Activated CD4-positive, alpha-beta memory T cell treated with anti-CD3 and anti-CD28 coated beads, Interleukin-2, amount 10 ng/mL, durations not matched to agents 7 days and 5 days (primary cell): ENCODE measurements at places on chromosomes 12 and 14. TPM values are rescaled to one million over a fixed set of nuclear protein-coding genes. Genes with fewer than 3 reads are reported as not detected.

DNA sequence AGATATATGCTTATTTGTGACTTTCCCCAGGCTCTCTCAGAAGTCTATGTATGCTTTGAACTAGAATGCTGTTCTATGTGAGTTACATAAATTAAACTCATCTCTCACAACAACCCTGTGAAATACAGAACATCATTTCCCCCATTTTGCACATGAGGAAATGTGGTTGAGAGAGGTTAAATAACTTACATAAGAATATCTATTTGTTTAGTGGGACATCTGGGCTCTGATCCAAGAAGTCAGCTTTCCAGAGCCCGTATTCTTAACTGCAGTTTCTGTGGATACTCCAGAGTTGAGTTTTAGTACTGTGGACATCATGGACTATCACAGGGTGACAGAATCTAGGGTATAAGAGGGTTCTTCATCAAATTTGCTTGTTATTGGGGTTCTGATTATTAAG is 242.5 kb upstream of the ARHGAP5 start:
- H3K4me1 ChIP-seq, result no peaks in the 10 kb centered on the region
- H3K27me3 ChIP-seq, result no peaks in the 10 kb centered on the region
- no peak for DNase-seq
- H3K36me3 ChIP-seq, result no peaks in the 10 kb centered on the region
- H3K4me3 ChIP-seq, result no peak overlapping the region

GRCh38 chr12:47272412-47273190 is 192.8 kb upstream of the AMIGO2 start:
- no peak overlapping the region for H3K4me3 ChIP-seq
- no peak for DNase-seq
- peaks cover 2% of the 10 kb centered on the region for H3K36me3 ChIP-seq
- H3K27ac ChIP-seq, result no peak overlapping the region
- H3K4me1 ChIP-seq, result peaks cover 69% of the 10 kb centered on the region

DNA sequence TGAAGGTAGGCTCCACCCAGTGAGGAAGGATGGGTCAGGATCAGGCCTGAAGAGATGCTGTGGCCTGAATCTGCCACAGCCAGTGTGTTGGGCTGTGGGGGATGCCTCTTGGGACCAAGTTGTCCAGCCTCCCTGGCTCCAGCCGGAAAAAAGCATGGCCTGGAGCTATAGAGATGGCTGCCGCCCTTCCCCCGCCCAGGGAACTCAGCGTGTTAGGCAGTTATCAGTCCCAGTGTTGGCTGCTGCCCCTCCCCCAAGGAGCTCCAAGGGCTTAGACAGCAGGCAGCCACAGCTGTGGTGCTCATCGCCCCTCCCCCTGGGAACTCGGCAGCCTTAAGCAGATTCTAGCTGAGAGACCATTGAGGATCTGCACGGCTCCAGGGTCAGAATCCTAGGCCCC is 158.0 kb downstream of the CAPZA3 start:
- H3K27me3 ChIP-seq, result peaks cover 1% of the 10 kb centered on the region
- H3K4me1 ChIP-seq, result no peaks in the 10 kb centered on the region
- no peak for DNase-seq

DNA sequence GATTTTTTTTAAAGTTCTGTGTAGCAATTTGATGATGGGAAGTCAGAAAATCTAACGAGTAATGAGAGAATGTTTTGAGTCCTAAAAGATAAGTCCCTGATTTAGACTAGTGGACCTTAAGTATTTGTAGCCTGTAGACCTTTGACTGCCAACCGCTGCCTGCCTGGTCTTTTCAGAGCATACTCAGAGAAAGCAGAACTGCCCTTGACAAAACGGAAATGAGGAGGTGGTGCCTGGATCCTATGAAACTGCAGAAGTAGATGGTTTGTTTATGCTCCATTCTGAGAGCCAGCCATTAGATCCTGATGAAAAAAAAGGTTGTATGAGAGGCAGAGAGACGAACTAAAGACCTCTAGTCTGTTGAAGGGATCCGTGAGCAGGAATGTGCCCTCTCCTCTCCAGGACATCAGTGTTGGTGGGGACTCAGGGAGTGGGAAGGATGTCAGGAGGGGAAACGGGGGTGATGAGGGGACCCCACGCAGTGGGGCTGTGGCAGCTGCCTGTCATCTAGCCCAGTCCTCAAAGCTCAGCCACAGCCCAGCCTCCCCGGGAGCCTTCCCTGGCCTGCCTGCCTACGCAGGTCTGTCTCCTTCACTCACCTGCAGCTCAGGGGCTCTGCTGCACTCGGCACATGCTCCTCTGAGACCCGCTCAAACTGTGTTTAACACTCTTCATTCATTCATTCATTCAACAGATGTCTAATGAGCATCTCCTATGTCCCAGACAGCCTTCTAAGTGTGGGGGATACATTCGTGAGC is 447.5 kb downstream of the AACS start:
- no peaks in the 10 kb centered on the region for H3K27me3 ChIP-seq
- no peak for DNase-seq
- H3K27ac ChIP-seq, result no peak overlapping the region
- no peak overlapping the region for H3K4me3 ChIP-seq
- no peaks in the 10 kb centered on the region for H3K4me1 ChIP-seq
- H3K36me3 ChIP-seq, result no peaks in the 10 kb centered on the region

IFNG-AS1 gene
- total RNA-seq, result 0.40 TPM

BCAT1 gene
- 22.8 TPM for total RNA-seq

GZMB gene
- total RNA-seq, result 685 TPM

BIN2 gene
- 206 TPM for total RNA-seq

DNA sequence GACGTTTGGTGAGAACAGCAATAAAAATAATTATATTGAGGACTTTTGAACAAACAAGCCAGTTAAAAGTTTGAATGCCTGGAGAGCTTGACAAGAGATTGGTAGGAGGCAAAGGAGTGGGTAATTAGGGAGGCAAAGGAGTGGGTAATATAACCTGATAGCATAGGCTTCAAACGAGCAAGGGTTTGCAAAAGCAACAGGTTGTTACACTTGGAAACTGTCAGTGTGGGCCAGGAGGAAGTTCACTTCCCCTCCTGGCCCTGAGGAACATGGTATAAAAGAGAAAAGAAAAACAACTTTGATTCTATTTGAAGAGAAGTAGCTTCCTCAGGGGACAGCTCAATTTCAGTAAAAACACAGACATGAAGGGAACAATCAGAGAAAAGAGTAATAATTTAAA is 121.7 kb downstream of the CCER1 start:
- no peaks in the 10 kb centered on the region for H3K27me3 ChIP-seq
- no peak overlapping the region for H3K4me3 ChIP-seq
- DNase-seq, result no peak
- H3K27ac ChIP-seq, result no peak overlapping the region
- no peaks in the 10 kb centered on the region for H3K4me1 ChIP-seq
- H3K36me3 ChIP-seq, result no peaks in the 10 kb centered on the region

- DNase-seq, result peak; percentile 78
- peaks cover 98% of the 10 kb centered on the region for H3K4me1 ChIP-seq
- H3K4me3 ChIP-seq, result peak overlapping the region; percentile 91
- peak overlapping the region; percentile 99 for H3K27ac ChIP-seq
- H3K36me3 ChIP-seq, result peaks cover 64% of the 10 kb centered on the region
Measured at GRCh38 chr14:93954900-93955849, 21.2 kb downstream of the ASB2 start.

- H3K27me3 ChIP-seq, result peaks cover 6% of the 10 kb centered on the region
- H3K4me1 ChIP-seq, result no peaks in the 10 kb centered on the region
- no peak for DNase-seq
- no peak overlapping the region for H3K27ac ChIP-seq
Measured at GRCh38 chr14:91554535-91555332, 44.6 kb upstream of the PPP4R3A start.

DNA sequence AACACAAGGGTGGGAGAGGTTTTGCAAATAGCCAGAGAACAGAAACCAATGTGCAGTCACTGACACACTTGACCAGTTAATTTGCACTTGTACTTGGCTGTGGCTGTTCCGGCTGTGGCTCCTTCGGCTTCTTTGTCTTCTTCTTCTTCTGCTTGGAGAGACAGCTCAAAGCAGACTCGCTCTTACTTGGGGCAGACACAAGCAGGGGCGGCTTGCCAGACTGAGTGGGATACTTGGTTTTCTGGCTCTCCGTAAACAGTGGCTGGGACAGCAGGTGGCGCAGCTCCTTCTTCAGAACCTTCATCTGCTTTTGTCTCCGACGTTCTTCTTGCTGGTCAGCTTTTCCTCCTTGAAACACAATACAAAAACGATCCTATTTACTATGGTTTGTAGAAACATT is 25.0 kb downstream of the OTUB2 start:
- H3K4me3 ChIP-seq, result no peak overlapping the region
- H3K27me3 ChIP-seq, result no peaks in the 10 kb centered on the region
- peaks cover 39% of the 10 kb centered on the region for H3K4me1 ChIP-seq

GRCh38 chr14:89936654-89937185 is 17.8 kb downstream of the EFCAB11 start:
- no peak overlapping the region for H3K4me3 ChIP-seq
- no peak for DNase-seq
- H3K4me1 ChIP-seq, result no peaks in the 10 kb centered on the region
- no peak overlapping the region for H3K27ac ChIP-seq
- H3K36me3 ChIP-seq, result no peaks in the 10 kb centered on the region

DNA sequence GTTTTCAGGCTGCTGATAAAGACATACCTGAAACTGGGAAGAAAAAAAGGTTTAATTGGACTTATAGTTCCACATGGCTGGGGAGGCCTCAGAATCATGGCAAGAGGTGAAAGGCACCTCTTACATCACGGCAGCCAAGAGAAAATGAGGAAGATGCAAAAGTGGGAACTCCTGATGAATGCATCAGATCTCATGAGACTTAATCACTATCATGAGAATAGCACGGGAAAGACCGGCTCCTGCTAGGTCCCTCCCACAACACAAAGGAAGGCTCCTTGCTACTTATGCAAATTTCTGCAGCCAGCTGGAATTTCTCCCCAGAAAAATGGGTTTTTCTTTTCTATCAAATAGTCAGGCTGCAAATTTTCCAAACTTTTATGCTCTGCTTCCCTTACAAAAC is 174.1 kb upstream of the RMST start:
- no peak for DNase-seq
- no peak overlapping the region for H3K4me3 ChIP-seq
- H3K4me1 ChIP-seq, result no peaks in the 10 kb centered on the region

DNA sequence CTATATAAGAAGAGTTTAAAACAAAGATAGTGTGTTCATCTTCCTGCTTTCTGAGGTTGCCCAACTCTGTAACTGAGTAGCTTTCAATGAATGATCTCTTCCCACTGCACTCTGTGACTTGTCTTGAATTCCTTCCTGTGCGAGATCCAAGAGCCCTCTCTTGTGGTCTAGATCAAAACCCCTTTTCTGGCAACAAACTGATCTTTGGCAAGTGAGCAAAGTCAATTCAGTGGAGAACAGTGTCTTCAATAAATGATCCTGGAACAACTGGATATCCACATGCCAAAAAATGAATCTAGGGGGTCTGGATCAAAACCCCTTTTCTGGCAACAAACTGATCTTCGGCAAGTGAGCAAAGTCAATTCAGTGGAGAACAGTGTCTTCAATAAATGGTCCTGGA is 8.5 kb downstream of the CFAP54 start:
- DNase-seq, result no peak
- peaks cover 20% of the 10 kb centered on the region for H3K36me3 ChIP-seq
- H3K4me3 ChIP-seq, result no peak overlapping the region

- no peak overlapping the region for H3K4me3 ChIP-seq
- no peaks in the 10 kb centered on the region for H3K36me3 ChIP-seq
- no peaks in the 10 kb centered on the region for H3K4me1 ChIP-seq
- peaks cover 3% of the 10 kb centered on the region for H3K27me3 ChIP-seq
- no peak for DNase-seq
Measured at GRCh38 chr12:102376181-102376747, 104.1 kb downstream of the IGF1 start.

SBNO1 gene
- 40.2 TPM for total RNA-seq

DNA sequence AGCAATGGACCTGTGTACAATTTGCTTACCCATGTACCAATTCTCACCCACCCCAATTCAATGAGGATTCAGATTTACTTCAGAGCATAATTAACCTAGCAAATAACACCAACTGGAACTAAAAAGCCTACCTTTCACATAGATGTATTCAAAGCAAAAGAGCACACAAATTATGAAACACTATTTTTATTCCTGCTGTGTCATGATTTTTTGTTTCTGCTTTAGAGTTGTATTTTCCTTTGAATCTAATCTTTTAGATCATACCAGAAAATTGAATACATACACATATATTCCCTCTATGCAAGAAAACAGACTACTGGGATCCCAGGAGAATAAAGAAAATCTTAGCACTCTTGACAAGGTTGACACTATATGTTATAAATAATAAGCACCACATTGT is 5.9 kb downstream of the KICS2 start:
- no peak for DNase-seq
- peaks cover 21% of the 10 kb centered on the region for H3K4me1 ChIP-seq
- H3K27me3 ChIP-seq, result no peaks in the 10 kb centered on the region
- no peak overlapping the region for H3K27ac ChIP-seq

TAS2R7 gene
- total RNA-seq, result not detected

DNA sequence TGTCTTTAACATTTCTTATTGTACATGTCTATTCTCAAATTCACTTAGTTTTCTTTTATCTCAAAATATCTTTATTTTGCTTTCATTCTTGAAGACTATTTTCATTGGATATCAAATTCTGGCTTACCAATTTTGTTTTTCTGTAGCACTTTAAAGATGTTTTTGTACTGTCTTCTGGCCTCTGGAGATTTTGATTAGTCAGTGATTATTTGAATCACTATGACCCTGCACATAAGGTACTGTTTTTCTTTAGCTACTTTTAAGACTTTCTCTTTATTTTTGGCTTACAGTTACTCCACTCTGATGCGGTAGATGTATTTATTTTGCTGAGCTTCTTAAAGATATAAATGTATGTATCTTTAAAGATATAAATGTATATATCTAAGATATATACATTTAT is 49.6 kb downstream of the MYRFL start:
- H3K4me1 ChIP-seq, result peaks cover 1% of the 10 kb centered on the region
- H3K27me3 ChIP-seq, result peaks cover 10% of the 10 kb centered on the region
- H3K36me3 ChIP-seq, result no peaks in the 10 kb centered on the region
- no peak overlapping the region for H3K27ac ChIP-seq
- no peak overlapping the region for H3K4me3 ChIP-seq

LARP4 gene
- total RNA-seq, result 45.8 TPM

DNA sequence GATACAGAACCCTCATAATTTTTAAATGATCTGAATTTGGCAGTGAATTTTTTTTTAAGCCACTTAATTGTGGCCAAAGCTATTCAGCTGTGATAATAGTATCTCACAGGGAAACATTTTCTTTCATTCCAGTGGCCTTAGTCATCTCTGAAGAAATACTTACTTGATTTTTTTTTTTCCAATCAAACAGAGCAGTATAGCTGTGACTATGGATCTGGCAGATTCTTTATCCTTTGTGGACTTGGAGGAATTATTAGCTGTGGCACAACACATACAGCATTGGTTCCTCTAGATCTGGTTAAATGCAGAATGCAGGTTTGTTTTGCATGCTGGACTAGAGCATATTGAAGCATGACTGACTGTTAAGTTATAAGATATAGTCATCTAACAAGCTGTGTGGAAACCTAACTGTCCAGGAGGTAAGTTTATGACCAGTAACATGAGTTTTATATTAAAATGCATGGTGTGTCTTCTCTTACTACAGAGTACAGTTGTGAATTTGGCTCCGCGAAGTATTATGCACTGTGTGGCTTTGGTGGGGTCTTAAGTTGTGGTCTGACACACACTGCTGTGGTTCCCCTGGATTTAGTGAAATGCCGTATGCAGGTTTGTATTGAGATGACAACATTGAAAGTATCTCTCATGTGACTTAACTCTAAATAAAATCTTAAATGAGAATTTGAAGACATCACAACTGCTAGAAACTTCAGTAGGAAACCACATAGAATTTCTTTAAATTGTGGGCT is 1.9 kb downstream of the SLC25A3 start:
- H3K27me3 ChIP-seq, result no peaks in the 10 kb centered on the region
- H3K4me1 ChIP-seq, result peaks cover 34% of the 10 kb centered on the region
- H3K36me3 ChIP-seq, result peaks cover 56% of the 10 kb centered on the region

RNF212B gene
- not detected for total RNA-seq

CAPZA3 gene
- not detected for total RNA-seq

TCP11L2 gene
- 27.8 TPM for total RNA-seq

- H3K27ac ChIP-seq, result no peak overlapping the region
- no peak for DNase-seq
- no peak overlapping the region for H3K4me3 ChIP-seq
Measured at GRCh38 chr12:63480186-63480585, 188.1 kb downstream of the DPY19L2 start.
